ENCODE measurements at places on chromosomes 16 and 17.

- no peak for DNase-seq
Observed at GRCh38 chr17:28086519-28086918, 44.0 kb downstream of the NLK start.

DNA sequence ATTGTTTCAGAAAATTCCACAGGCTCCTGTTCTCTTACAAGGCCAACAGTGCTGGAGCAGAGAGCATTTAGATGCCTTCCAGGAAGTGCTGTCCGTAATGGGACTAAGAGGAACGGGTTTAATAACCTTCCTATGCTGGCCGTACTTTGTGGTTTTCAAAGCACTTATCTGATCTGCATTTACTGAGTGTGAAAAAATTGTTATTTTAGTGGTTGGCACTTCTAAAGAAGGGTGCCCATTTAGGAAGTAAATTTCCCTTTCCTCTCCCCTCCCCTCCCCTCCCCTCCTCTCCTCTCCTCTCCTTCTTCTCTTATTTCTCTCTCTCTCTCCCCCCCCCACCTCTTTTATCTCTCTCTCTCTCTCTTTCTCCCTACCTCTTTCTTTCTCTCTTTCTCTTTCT, 72.0 kb upstream of the DNAJA2 start:
- DNase-seq = no peak

GRCh38 chr16:78932355-78932943, 668.1 kb downstream of the MAF start:
- no peak for DNase-seq

GRCh38 chr16:67868290-67868689, 4.6 kb upstream of the EDC4 start:
- no peak for DNase-seq

DNA sequence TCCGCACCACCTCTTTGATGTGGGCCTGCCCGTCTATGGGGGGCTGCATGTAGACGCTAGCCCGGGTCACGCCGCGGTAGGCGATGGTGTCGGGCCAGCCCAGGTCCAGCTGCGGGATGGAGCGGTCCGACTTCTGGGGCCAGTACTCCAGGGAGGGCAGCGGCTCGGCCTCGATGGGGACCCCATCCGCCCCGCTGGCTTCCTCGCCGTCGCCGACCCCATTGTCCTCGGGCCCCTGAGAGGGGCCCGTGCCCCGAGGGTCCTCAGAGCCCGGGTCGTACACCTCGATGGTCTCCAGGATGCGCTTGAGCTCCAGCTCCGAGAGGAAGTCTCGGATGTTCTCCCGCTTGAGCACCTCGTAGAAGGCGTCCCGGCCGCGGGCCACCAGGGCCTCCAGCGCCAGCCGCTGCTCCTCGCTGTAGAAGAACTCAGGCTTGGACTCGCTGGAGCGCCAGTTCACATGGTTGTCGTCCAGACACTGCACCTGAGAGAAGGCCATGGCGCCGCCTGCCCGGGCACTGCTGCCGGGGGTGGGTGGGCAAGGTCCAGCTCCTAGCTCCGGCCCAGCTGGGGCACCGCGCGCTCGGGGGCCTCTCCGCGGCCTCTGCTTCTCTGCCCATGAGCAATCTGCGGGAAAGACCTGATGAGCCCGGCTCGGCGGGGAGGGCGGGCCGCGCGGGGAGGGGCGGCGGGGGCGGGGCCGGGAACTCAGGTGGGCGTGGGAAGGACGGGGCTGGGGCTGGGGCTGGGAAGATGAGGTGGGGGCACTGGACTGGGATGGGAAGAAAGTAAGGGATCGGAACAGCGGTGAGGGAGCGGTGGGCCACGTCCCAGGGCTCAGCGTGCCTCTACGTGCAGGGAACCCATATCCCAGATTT, 782 bp downstream of the FAM83G start:
- DNase-seq = peak; percentile 19

GRCh38 chr16:23232806-23233205, 50.3 kb downstream of the SCNN1G start:
- DNase-seq = no peak

- no peak for DNase-seq
Observed at GRCh38 chr17:66508896-66509844, 206.8 kb downstream of the PRKCA start.

- DNase-seq = no peak
Observed at GRCh38 chr17:12990926-12991325, 26.9 kb downstream of the ELAC2 start.

GRCh38 chr16:56604966-56605365, 3.4 kb upstream of the MT2A start:
- DNase-seq = no peak

Data from CD4-positive, alpha-beta T cell treated with Interleukin-1 beta for 1 hour (primary cell).